ENCODE measurements at places on chromosomes 12 and 14. TPM values are rescaled to one million over a fixed set of nuclear protein-coding genes. Genes with fewer than 3 reads are reported as not detected.

FAM90A1 gene
- 0.31 TPM for total RNA-seq

GRCh38 chr12:7709969-7710675, 1.1 kb upstream of the DPPA3 start:
- H3K27me3 ChIP-seq, result no peaks in the 10 kb centered on the region
- no peak for DNase-seq
- H3K27ac ChIP-seq, result no peak overlapping the region
- no peaks in the 10 kb centered on the region for H3K36me3 ChIP-seq

KRT72 gene
- not detected for total RNA-seq

DNA sequence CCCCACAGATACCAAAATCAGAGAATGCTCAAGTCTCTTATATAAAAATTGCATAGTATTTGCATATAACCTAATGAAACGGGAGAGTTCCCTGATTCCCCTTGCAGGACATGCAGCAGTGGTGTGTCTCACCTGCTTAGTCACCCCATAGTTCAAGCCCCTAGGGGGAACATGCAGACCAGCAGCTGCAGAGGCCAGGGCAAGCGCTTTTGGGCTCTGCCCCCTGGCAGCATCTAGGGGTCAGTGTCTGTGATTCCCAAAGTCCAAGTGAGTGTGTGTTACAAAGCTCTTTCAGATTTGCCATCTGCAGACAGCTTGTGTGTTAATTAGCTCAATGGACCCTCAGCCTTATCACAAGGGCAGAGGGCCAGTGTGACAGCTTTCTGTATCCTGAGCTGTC, 110.1 kb downstream of the DNAI7 start:
- H3K4me3 ChIP-seq, result no peak overlapping the region
- H3K27me3 ChIP-seq, result no peaks in the 10 kb centered on the region
- DNase-seq, result no peak
- no peak overlapping the region for H3K27ac ChIP-seq
- H3K4me1 ChIP-seq, result peaks cover 5% of the 10 kb centered on the region

- H3K36me3 ChIP-seq, result no peaks in the 10 kb centered on the region
- no peak for DNase-seq
- H3K4me3 ChIP-seq, result no peak overlapping the region
- H3K27ac ChIP-seq, result no peak overlapping the region
- H3K4me1 ChIP-seq, result no peaks in the 10 kb centered on the region
- peaks cover 2% of the 10 kb centered on the region for H3K27me3 ChIP-seq
These were observed 78.7 kb downstream of the C12orf56 start for GRCh38 chr12:64311877-64312276.

DNA sequence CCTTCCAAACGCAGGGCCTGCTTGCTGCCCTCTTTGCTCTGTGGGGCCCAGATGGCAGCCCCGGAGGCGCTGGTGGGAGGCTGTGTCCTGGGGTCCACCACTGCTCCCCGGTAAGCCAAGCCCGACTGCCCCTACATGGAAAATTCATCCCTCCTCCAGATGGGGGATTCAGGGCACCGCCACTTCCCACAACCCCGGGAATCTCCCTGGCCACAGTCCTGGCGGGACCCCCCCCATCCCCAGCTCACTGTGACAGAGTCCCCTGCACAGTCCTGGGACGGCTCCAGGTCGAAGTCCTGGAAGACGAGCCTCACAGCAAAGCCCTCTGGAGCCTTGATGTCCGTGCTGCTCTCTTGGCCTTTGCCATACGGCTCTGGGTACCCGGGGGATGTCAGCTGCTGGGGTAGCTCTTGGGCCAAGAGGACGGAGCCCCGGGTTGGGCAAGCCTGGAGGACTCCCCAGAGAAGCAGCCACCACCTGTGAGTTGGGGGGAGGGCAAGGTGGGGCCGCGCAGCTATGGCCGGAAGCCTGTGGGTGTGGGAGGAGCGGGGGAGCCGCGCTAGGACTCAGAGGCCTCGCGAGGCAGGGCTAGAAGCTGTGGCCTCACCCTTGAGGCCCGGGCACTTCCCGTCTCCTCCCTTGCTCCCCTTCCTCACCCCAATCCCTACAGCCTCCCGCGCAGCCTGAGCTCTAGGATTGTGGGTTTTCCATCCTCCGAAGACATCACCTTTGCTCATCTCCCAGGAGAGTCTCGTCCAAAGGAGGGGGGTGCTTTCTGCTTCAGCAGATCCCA, 815 bp downstream of the C1RL start:
- H3K27ac ChIP-seq, result peak overlapping the region; percentile 92
- DNase-seq, result peak; percentile 94
- H3K4me3 ChIP-seq, result peak overlapping the region; percentile 95
- H3K36me3 ChIP-seq, result peaks cover 44% of the 10 kb centered on the region
